Kasumi-1 (cell line): ENCODE measurements at places on chromosomes 16 and 17.

- DNase-seq: no peak
Measured at GRCh38 chr16:17282247-17282646, 188.5 kb downstream of the XYLT1 start.

DNA sequence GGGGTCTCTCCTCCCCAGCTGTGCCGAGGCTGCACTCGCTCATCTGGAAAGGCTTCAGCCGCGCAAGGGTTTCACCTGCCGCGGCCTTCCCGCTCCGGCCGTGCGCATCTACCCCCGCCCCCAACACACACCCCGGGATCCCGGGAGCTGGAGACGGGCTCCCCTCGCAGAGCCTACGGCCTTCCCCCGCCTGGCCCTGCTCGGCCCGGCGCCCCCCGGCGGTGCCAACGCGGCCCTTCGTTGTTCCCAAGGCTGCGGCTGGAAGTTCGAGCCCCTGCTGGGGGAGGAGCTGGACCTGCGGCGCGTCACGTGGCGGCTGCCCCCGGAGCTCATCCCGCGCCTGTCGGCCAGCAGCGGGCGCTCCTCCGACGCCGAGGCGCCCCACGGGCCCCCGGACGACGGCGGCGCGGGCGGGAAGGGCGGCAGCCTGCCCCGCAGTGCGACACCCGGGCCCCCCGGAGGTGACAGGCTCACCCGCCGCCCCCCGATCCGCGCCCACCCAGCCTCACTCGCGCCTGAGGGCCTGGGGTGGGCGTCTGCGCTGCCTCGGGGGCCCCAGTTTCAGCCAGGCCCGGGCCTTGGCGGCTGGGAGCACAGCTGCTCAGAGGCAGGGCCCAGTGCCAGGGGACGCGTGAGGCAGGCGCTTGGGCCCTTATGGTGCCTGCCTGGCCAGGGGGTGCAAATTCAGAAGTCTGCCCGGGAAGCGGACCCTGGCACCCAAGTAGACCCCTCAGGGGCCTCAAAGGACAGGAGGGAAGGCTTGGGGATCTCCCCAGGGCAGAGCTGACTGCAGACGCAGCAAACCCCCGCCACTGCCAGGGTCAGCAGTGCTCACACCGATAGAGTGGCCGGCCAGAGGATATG lies 11.2 kb downstream of the GALK1 start:
- peak; percentile 82 for DNase-seq

DNA sequence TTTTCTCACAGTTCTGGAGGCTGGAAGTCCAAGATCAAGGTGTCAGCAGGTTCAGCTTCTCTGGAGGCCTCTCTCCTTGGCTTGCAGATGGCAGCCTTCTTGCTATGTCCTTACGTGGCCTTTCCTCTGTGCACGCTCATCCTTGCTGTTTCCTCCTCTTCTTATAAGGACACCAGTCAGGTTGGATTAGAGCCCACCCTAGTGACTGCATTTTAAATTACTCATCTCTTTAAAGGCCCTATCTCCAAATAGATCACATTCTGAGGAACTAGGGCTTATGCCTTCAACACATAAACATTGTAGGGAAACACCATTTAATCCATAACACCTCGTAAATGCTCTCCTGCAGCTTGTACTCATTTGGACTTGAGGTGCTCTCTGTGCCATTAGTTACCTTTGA lies 36.3 kb downstream of the DHRS7C start:
- DNase-seq: no peak

GRCh38 chr16:61892531-61892930 lies 143.7 kb downstream of the CDH8 start:
- no peak for DNase-seq

DNA sequence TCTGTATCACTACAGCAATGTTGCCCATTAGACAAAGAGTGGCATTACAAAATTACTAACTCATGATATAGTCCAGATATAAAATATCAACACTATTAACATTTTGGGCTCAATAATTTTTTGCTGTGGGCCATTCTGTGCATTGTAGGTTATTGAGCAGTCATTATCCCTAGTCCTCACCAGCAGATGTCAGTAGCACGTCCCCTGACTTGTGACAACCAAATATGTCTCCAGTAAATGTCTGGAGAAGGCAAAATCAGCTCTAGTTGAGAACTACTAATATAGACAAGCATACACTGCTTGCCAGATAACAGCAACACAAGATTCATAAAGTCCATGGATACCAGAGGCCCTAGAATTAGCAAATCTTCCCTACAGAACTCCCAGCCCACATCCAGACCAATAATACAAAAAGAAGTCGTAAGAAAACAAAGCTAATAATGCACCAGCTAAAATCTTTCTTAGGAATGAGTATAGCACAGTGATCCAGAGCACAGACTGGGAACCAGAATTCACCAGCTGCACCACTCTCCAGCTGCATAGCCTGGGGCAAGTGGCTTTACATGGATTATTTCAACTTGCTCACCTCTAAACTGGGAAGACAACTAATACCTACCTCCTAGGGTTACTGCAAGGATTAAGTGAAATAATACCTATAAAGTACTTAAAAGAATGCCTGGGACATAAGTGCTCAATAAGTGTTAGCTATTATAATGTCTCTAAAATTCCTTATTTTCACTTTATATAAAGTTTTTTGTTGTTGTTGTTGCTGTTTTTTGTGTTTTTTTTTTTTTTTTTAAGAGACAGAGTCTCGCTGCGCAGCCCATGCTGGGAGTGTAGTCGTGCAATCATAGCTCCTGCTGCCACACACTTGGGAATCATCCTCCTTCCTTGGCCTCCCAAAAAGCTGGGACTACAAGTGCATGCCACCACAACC lies 23.7 kb downstream of the HELZ start:
- peak; percentile 92 for DNase-seq

DNA sequence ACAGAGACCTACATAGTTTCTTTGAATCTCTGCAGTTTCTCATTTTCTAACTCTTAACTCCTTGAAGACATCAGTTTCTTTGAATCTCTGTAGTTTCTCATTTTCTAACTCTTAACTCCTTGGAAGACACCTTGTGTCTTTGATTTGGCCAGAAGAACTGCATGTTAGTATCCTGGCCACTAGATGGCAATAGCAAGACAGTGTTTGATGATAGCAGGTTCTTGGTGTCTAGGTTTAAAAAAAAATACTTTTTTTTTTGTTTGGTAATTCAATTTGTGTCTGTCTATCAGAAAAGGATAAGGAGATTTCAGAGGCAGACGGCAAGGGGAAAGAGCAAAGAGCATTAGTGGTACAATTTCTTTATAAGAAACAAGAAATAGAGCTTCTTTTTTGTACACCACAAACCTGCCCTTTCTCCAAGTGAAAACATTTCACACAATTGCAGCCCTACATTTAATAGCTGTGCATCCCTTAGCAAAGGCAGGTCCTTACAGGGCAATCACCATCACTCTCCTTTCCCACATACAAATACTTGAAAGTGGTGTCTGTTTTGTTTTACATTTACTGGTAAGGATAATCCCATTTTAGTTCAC lies 1324.9 kb upstream of the CDH8 start:
- peak; percentile 56 for DNase-seq

- no peak for DNase-seq
Measured at GRCh38 chr17:21017861-21018260, 24.9 kb downstream of the USP22 start.

GRCh38 chr16:17160920-17161431 lies 309.8 kb downstream of the XYLT1 start:
- DNase-seq: no peak

GRCh38 chr17:57071991-57072944 lies 12.8 kb upstream of the AKAP1 start:
- DNase-seq: no peak

DNA sequence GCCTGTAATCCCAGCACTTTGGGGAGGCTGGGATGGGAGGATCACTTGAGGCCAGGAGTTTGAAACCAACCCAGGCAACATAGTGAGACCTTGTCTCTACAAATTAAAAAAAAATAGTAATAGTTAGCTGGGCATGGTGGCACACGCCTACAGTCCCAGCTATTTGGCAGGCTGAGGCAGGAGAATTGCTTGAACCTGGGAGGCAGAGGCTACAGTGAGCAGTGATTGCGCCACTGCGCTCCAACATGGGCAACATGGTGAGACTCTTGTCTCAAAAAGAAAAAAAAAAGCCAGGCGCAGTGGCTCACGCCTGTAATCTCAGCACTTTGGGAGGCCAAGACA lies 56.9 kb upstream of the MRTFB start:
- no peak for DNase-seq

GRCh38 chr17:79836972-79837887 lies 2.0 kb downstream of the CBX4 start:
- DNase-seq: peak; percentile 84

DNA sequence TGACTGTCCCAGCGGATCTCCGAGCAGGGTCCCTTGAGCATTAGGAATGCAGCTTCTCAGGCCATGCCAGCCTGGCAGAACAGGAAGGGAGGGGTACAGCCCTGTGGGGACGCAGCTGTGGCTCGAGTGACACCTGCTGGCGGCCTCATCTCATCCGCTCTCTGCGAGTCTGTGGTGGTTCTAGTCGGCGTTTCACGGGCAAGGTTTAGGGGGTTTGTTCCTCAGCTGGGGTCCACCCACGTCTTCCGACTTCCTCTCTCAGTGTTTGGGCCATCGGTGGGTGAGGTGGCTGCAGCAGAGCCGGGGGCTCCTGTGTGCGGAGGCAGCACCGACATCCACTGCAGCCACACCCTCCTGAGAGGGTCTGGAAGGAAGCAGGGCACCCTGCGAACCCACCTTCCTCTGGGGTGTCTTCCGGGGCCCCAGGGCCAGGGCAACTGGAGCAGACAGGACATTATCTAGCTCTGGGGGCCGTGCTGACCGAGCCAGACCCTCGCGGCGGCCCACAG lies 33.3 kb downstream of the JPH3 start:
- DNase-seq: peak; percentile 68

- no peak for DNase-seq
Measured at GRCh38 chr16:68993456-68993855, 112.0 kb upstream of the HAS3 start.

- DNase-seq: no peak
Measured at GRCh38 chr16:9816644-9817043, 365.6 kb downstream of the GRIN2A start.

GRCh38 chr17:50511058-50511457 lies 2.8 kb downstream of the MYCBPAP start:
- no peak for DNase-seq

DNA sequence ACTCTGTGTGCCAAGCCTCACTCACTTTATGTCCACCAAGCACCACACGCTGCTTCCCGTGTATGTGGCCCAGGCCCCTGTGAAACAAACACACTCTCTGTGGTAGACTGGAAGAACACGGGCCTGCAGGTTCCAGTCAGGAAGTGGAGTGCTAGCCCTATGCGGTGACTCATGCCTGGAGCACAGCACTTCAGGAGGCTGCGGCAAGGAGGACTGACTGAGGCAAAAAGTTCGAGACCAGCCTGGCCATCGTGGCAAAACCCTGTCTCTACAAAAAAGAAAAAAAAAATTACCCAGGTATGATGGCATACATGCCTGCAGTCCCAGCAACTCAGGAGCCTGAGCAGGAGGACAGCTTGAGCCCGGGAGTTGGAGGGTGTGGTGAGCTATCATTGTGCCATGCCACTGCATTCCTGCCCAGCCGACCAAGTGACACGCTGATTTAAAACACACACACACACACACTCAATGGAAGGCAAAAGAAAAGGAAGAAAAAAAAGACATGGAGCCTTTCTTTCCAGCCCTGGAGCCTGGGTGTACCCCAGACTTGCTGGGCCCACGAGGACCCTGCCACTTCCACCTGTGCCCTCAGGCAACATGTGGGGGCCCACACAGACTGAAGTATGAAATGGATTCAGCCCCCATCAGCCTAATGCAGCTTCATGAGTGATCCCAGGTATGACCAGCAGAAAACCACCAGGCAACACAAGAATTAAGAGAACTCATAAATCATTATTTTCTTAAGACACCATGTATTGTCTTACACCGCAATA lies 126.6 kb downstream of the ANKRD11 start:
- peak; percentile 93 for DNase-seq

DNA sequence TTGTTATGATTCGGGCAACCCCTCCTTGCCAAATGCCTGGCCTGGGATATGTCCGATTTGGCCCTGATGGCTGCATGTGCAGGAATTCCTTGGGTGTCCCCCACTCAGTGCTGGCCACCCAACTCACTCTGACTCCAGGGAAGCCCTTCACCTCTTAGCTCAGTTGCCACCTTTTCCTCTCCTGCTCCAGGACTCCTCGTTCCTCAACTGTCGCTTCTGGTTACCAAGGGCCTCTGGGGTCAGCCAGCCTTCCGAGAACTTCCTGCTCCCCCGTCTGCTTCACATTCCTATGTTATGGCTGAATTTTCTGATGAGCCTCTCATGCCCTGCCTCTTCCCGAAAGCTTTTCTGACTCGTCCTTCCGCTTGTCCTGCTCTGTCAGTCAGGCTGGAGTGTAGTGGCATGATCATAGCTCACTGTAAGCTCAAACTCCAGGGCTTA lies 63.5 kb downstream of the SPACA3 start:
- DNase-seq: no peak

DNA sequence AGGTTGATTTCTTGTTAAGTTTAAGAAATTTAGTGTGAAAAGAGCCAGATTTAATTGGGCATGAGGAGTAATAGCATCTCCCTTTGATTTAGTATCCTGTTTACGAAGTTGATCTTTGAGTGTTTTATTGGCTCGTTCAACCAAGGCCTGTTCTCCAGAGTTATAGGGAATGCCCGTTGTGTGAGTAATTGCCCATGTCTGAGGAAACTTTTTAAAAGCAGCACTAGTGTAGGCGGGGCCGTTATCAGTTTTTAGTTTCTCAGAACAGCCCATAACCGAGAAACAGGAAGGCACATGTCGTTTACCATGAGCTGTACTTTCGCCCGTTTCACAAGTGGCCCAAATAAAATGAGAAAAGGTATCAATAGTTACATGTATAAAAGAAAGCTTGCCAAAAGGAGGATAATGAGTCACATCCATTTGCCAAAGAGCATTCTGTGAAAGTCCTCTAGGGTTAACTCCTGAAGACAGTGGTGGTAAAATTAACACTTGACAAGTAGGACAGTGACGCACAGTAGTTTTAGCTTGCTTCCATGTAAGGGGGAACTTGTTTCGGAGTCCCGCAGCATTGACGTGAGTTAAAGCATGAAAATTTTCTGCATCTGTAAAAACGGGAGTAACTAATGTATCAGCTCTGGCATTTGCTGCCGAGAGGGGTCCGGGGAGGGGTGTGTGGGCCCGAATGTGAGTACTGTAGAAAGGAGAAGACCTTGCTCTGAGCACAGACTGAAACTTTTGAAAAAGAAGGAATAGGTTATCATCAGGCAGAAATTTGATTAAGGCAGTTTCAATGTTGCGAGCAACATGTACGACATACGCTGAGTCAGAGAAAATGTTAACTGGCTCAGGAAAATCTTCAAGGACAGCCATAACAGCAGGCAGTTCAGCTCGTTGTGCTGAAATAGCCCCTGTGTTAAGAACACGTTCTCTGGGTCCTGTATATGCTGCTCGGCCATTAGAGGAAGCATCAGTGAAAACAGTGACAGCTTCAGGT lies 18.5 kb upstream of the KCTD5 start:
- no peak for DNase-seq

DNA sequence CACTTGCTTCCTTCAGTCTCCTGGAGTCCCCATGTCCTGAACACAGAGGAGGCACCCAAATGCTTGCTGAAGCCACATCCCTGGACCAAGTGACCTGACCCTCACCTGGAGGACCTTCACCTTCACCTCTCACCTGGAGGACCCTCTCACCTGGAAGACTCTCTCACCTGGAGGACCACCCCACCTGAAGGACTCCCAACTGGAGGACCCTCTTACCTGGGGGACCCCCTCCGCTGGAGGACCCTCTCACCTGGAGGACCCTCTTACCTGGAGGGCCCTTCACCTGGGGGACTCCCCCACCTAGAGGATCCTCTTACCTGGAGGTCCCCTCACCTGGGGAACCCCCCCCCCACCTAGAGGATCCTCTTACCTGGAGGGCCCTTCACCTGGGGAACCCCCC lies 573 bp upstream of the CDK10 start:
- no peak for DNase-seq
